ENCODE measurements at places on chromosomes 12 and 14.

GRCh38 chr14:101352567-101352966 lies 208.7 kb upstream of the DIO3 start:
- no peak for DNase-seq

- no peak for DNase-seq
These were observed 6.3 kb upstream of the TMEM179 start for GRCh38 chr14:104610749-104611310.

GRCh38 chr14:69586404-69586803 lies 11.7 kb upstream of the CCDC177 start:
- no peak for DNase-seq

GRCh38 chr12:18492372-18493025 lies 231.2 kb downstream of the PIK3C2G start:
- DNase-seq: no peak

- DNase-seq: no peak
These were observed 36.3 kb downstream of the RPS29 start for GRCh38 chr14:49549881-49550280.

DNA sequence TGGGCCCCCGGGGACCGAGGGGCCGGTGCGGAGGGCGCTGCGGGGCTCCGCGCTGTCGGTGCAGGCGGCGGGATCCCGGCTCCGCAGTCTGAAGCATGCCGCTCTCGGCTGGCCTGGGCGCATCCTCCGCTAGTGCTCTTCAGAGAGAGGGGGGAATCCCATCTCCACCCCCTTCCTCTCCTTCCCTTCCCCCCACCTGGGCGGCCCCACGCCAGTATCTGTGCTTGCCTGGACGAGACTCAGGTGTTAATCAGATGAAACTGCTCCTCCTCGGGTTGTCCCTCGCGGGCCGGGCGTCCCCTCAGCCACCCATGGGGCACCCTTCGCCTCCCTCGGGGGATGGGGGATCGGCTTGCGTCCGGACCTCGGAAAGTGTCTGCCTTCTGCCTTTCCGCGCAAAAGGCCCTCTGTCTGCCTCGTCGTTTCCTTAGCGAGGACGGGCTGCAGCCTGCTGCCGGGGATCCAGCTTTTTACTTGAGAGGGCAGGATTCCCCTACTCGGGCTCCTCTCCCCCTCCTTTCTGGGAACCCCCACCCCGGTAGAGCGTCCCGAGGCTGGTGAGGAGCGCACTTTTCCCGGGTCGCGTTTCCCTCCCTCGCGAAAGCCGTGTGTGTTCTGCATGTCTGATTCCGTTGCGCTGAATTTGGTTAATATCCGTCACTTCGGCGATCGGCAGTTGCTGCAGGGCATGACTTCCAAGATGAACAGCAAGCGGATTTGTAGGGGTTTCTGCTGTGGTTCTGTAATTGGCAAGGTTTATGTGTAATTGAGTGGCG lies 1.1 kb downstream of the GPHN start:
- DNase-seq: peak; percentile 41

GRCh38 chr12:96314723-96315122 lies 85.5 kb downstream of the CDK17 start:
- no peak for DNase-seq

DNA sequence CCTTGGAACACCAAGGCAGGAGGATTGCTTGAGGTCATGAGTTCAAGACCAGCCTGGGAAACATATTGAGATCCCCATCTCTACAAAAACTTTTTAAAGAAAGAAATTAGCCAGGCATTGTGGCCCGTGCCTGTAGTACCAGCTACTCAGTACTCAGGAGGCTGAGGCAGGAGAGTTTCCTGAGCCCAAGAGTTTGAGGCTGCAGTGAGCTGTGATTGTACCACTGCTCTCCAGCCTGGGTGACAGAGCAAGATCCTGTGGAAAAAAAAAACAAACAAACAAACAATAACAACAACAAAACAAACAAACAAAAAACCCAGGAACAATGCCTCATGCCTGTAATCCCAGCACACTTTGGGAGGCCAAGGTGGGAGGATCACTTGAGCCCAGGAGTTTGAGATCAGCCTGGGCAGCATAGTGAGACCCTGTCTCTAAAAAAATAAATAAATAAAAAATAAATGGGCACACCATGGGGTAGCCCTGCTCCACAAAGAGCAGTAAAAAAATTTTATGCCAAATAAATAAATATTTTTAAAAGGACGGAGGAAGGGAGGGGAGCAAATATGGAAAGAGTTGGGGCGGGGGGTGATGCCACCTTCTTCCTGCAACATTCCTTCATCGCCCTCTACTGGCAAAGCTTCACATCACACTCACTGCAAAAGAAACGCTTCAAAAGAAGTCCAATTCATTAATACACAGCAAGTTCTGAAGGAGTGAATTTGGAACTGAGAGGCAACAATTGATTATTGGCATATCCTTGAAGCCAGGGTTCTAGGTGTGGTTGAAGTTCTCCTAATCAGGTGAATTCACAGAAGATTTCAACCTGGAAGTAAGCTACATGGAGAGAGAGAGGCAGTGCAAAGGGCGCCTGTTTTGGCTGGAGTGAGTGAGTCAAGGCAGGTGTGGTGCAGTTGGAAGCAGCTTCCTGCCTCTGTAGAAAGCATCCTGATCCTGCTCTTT lies 8.8 kb upstream of the GNPTAB start:
- DNase-seq: no peak

GRCh38 chr12:92558806-92559205 lies 144.0 kb upstream of the PLEKHG7 start:
- DNase-seq: no peak

DNA sequence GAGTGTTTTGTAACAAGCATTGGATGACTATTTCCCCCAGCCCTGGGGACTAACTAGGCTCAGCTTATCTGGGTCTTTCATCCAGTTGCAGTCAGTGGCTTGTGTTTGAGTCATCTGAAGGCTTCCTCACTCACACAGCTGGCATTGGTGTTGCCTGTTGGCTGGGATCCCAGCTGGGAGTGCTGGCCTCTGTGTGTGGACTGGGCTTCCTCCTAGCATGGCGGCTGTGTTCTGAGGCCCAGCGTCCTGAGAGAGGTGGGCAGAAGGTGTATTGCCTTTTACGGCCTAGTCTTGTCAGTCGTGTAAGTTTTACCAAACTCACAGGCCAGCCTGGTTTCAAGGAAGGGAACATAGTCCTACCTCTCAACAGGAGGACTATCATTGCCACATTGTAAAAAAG lies 28.3 kb upstream of the PPP2R5C start:
- no peak for DNase-seq

DNA sequence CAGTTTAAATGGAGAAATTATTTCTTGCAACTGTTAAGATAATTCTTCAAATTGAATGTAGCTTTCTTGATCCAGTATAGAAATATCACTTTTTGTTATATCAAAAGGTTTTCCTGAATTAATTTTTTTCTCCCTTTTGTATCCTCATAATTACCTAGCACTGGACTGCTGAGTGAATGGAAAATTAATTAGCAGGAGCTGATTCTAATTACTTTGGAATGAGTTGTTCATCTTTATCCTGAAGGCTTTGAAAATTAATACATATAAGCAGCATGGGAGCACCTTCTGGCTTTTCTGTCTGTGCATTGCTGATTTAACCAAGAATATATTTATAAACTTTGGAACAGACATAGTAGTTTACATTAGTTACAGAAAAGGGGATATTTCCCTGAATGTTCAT lies 307.6 kb upstream of the GARIN2 start:
- no peak for DNase-seq
